Umbilical cord (tissue), 2 donors: ENCODE measurements at places on chromosomes 7 and 10. TPM values are rescaled to one million over a fixed set of nuclear protein-coding genes. Genes with fewer than 3 reads are reported as not detected.
A peak's percentile ranks its signal among the peaks of the same experiment; 100 is the strongest.

DNAH11 gene
- 11.1 TPM for total RNA-seq

RET gene
- 4.3 TPM for total RNA-seq

ZC3HAV1L gene
- total RNA-seq = 28.9 TPM

GRM3 gene
- 1.7 TPM for total RNA-seq

TMEM139 gene
- total RNA-seq = 0.72 TPM

CPXM2 gene
- total RNA-seq = 122 TPM

DYNC1I1 gene
- total RNA-seq = 2.9 TPM

PHKG1 gene
- total RNA-seq = 2.4 TPM

GPNMB gene
- total RNA-seq = 77.5 TPM

GRCh38 chr10:103238506-103239252 lies 7.0 kb upstream of the RPEL1 start:
- DNase-seq = peak; percentile 69

GRCh38 chr10:6009150-6009549 lies 31.8 kb upstream of the IL15RA start:
- DNase-seq = peak; percentile 87

DNA sequence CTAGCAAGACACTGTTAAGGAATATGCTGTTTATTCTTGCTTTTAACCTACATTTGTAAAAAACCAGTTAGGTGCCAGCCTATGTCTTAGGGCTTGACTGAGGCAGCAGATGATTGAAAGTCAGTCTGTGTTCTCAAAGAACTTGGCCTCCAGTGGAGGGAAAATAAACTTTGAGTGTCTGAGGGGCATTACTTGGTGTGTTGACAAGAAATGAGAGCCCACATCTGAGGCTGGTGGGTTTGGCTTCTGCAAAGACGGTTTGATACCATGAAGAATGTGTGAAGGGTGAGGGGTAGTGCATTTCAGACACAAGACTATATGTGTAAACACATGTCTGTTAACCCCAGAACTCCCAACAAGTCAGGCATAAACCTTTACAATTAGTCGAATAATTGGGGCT lies 28.5 kb downstream of the CCSER2 start:
- DNase-seq = no peak

DNA sequence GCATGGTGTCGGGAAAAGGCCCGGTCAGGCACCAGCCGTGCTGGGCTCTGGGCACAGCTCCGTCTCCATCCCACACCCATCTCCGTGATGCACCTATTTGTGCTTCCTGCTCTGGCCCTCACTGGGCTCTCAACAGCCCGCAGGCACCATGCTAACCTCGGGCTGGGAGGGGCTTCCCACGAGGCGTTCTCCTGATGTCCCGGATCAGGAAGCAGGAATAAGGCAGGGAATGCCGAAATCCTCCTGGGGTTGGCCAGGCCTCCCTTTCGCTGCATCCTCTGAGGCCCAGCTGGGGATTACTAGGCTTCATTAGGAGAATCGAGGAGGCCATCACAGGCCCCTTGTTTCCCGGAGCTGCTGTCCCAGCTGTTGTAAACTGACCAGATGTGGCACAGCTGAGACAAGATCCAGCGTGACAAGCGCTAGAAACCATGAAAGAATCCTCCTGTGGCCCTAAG lies 72.0 kb downstream of the FAM53B start:
- DNase-seq = peak; percentile 61

DNA sequence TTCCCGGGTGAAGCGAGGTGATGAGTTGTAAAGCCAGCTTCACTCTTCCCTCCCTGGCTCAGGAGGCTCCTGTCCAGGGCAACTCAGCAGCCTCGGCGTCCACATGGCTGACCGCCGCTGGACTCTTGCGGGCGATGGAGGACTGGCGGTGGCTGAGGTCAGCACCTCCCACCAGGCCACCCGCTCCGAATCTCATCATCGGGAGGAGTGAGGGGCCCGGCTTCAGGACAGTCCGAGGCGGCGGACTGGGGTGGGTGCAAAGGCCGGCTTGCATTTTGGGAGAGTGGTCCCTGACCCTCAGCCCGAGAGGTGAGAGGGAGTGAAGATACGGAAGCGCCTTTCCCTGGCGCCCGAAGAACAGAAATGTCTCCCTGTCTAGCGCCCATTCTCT lies 759 bp downstream of the DNAJB12 start:
- DNase-seq = no peak

GRCh38 chr10:16893664-16894063 lies 76.4 kb upstream of the RSU1 start:
- DNase-seq = no peak

GRCh38 chr7:22146961-22147512 lies 201.3 kb upstream of the CDCA7L start:
- no peak for DNase-seq

GRCh38 chr7:93231259-93231658 lies 907 bp upstream of the VPS50 start:
- DNase-seq = no peak

DNA sequence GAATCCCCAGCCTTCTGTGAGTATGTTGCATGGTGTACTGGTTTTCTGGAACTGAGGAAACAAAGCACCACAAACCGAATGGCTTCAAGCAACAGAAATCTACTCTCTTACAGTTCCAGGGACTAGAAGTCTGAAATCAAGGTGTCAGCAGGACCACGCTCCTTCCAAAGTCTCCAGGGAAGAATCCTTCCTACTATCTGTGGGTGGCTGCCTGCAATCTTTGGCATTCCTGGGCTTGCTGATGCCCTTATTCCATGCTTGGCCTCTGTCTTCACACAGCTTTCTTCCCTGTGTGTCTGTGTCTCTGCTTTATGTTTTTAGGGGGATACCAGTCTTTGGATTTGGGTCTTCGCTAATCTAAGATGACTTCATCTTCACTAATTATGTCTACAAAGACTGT lies 81.3 kb downstream of the LMBR1 start:
- no peak for DNase-seq

DNA sequence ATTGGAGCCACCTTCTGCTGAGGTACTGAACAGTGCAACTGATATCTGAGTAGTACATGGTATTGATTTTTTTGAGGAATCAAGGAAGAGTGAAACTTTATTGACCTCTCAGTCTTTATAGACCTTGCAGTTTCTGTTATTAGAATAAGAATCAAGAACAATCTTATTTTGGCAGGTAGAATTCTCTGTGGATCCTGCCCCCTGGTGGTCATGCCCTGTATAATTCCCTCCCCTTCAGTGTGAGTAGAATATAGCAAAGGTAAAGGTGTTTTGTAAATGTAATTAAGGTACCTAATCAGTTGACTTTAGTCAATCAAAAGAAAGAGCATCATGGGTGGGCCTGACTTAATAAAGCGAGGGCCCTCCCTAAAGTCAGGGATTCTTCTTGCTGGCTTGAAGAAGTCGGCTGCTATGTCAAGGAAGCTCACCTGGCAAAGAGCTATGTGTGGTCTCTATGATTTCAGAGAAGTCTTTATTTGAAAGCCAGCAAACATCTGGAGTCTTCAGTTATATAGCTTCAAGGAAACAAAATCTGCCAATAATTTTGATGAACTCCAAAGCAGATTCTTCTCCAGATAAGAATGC lies 142.8 kb downstream of the LSM5 start:
- DNase-seq = peak; percentile 9

DNA sequence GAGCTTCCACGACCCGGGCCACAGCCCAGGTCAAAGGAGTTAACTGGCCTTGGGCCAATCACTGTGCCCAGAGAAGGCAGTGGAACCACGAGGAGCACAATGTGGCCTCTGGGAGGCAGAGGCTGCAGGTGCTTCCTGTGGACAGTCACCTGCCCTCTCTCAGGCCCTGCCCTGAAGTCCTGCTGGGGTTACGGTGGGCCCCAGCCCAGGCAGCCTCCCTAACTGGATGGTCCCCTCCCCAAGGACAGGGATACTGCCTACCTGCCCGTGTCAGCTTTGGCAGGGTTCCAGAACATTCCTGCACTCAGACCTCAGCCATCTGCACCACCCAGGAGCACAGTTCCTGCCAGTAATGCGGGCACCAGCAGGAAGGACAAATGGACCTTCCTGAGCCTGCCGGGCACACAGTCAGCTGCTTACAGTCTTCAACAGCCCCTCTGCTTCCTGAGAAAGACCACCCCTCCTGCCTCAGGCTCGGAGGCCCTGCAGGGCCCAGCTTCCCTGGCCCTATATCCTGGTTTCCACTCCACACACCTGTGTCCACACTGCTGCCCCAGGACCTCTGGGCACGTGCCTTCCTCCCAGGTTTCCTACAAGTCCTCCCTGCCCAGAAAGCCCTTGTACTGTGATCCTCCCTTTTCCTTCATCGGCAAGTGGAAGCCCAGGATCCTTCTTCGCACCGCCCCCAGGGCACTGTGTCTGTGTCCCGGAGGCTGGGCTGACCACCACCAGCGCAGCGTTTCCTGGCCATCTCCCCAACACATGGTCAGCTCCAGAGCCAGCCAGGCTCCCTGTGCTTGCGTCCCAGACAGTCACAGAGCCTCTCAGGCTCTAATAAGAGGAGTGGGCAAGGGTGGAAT lies 23.3 kb downstream of the WDR86 start:
- no peak for DNase-seq

DNA sequence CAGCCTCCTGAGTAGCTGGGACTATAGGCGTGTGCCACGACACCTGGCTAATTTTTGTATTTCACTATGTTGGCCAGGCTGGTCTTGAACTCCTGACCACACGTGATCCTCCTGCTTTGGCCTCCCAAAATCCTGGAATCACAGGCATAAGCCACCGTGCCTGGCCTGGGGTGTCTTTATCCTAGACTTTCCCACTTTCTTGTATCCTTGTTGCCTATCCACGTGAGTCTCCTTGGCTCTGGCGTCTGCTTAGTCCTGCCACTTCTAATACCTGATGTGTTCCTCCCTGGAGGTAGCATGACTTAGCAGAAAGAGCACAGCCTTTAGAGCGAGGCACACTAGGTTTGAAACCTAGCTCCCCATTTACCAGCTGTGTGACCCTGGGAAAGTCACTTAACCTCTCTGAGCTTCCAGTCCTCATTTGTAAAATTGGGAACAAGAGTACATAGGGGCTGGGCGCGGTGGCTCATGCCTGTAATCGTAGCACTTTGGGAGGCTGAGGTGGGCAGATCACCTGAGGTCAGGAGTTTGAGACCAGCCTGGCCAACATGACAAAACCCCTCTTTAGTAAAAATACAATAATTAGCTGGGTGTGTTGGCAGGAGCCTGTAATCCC lies 344.6 kb downstream of the TYW1 start:
- DNase-seq = no peak

- DNase-seq = no peak
Observed at GRCh38 chr10:30662814-30663213, 33.3 kb upstream of the LYZL2 start.

DNA sequence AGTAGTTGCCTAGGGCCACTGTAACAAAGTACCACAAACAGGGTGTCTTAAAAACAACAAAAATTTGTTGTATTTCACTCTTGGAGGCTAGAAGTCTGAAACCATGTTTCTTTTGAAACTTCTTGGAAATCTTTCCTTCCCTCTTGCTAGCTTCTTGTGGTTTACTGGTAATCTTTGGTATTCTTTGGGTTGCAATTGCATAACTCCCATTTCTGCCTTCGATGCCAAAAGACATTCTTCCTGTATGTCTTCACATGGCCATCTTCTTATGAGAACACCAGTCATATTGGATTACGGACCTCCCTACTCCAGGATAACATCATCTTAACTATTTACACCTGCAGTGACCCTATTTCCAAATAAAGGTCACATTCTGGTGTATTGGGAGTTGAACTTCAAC lies 357.4 kb downstream of the PPP1R3A start:
- no peak for DNase-seq

GRCh38 chr10:128571745-128572144 lies 445.5 kb upstream of the MKI67 start:
- no peak for DNase-seq

DNA sequence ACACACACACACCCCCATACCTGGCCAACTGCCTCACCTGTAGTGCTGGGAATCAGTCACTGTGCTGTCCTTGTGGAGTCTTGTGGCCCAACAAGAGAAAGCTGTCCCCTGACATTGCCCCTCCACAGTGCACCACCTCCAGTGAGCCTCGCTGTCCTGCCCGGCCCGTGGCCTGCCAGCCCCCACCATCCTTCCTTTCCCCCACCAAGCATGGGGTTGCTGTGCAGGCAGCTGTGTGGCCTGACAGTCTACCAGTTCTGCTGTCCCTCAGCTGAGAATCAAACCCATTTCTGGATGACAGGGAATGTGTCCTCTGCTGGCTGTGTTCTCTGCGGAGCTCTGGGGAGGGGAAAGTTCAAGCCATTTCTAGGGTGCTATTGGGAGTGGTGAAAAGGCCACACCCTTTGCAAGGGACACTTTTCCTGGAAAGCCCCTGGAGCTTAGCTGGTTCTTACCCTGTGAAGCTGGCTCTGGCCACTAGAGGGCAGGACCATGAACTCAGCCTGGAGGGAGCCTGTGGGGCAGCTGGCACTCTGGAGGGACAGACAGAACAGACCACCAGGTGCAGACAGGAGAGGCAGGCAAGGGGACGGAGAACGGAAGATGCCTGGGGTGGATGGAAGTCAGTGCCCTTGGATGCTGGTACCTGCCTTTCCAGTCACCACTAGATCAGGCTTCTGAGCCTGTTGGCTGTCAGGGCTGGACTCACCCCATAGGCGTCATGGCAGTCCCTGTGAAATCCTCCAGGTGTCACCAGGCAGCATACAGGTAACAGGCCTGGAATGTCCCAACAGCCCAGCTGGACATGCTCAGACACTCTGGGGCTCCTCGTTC lies 10.5 kb upstream of the MTPAP start:
- DNase-seq = peak; percentile 34

- DNase-seq = no peak
Observed at GRCh38 chr10:106189292-106189691, 975.2 kb downstream of the SORCS1 start.

- DNase-seq = no peak
Observed at GRCh38 chr7:133433165-133433812, 180.4 kb downstream of the EXOC4 start.

GRCh38 chr7:117010375-117011133 lies 57.3 kb downstream of the ST7 start:
- DNase-seq = no peak

DNA sequence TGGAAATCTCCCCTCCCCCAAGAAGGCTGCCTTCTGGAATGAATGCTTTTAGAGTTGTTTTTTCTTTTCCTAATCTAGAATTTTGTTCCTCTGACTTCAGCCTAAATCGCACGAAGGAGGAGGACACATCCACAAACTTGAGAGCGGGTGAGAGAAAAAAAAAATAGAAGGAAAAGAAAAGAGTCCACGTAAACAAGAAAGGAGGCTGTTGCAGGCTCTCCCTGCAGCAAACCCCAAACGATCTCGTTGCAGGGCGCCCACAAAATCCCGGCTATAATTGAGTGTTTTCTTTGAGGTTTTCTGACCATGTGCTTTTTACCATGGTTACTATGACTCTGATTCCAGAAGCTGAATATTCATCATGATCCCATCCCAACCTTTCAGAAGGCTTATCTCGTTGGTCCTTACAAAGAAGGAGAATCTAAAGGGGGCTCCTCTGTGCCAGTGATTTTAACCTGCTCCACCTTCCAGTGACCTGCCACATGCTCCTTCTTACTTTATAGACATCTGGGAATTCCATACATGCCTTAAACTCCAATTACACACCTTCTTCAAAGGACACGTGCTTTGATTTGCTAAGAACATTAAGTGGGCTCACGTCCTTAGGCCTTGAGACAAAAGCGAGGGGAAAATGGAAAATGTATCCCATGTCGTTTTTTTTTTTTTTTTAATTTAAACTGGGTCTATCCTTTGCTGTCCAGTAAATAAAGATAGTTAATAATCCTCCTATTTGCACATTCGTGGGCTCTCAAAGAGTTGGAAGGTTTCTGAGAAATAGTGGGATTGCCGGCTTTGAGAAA lies 5.8 kb downstream of the TWIST1 start:
- DNase-seq = no peak

- peak; percentile 93 for DNase-seq
Observed at GRCh38 chr10:110226543-110226925, 19.1 kb downstream of the MXI1 start.

GRCh38 chr7:150458756-150459155 lies 8.3 kb downstream of the GIMAP8 start:
- DNase-seq = no peak
